ENCODE measurements at places on chromosomes 2 and 18.

DNA sequence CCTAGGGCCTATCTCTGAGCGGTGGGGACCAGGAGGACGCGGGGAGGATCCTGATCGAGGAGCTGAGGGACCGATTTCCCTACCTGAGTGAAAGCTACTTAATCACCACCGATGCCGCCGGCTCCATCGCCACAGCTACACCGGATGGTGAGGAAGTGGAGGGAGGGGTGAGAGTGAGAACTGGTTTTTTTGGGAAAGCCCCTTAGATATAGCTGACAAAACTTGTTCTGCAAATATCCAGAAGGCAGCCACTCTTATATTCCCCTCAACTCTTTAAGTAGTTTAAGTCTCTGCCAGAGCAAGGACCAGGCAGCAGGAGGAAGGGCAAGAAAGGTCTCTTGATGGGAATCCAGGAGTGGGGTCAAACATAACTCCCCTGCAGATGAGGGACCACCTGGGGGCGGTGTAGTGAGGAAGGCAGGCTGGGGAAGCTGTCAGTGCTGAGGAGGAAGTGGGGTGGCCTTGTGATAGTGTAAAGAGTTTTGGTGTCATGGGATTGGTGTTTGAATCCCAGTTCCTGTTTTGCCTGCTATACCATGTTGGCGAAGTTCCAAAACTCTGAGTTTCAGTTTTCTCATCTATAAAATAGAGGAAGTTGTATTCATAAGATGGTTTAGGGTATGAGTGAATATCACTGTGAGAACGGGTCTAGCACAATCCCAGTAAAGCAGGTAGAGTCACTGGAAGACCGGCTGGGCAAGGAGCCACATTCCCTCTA lies 3.4 kb downstream of the NAGK start:
- no peak for DNase-seq

GRCh38 chr2:212713681-212714080 lies 175.1 kb upstream of the ERBB4 start:
- DNase-seq = no peak

DNA sequence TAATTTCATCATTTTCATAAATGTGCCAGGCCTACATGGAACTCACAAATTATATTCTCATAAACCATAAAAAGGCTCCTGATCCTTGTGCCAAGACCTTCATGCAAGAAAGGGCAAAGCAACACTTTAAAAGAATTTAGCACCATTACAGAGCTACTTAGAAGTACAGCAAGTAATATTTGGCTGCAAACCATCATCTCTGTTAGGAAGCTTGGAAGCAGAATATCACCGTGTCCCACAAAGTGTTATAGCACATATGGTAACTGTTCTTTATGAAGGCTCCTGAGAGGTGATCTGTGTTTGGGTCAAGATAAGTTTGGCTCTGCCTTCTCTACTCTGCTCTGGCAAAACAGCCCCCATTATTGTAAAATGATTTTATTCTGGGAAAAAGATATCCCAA lies 59.7 kb upstream of the KCNJ3 start:
- DNase-seq = no peak

DNA sequence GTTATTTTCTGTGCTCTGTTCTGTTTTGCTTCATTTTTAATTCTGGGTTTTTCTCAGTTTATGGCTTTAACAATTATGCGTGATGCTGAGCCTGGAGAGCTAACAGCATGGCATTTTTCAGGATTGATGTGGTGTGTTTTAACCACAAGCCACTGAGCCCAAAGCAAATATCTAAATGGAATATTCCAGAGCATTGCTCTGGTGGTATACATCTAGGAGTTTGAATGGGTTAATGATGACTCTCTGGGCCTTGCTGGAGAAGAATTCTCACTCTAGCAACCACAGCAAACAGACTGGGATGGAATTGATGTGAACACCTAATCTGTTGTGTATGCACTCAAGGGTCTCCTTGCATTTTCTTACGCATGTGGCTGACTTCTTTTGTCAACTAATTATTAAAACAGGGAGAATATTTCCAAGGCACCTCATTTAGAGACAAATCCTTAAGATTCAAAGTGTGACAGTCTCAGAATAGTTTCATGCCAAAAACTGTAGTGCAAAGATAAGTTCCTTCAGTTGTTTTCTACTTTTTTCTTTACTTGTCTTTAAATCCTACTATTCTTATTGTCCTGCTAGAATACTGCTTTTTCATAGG lies 164.0 kb downstream of the DTNA start:
- DNase-seq = no peak

GRCh38 chr2:187815113-187815512 lies 260.9 kb upstream of the TFPI start:
- no peak for DNase-seq

DNA sequence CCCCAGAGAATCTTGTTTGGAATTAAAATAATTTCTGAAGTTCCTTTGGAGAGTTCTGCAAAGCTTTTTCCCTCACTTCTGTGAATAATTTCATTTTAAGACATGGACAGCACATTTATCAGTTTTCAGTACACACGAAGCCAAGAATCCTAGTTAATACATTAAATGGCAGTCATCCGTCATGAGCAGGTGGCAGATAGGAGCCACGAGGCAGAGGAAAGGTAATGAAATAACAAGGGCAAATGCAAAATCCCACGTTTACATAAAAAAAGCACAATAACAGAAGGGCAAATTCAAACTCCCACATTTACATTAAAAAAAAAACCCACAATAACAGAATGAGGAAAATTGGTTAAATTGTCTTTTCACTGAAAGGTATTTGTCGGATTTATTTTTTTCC lies 25.9 kb upstream of the SNTG2 start:
- DNase-seq = no peak

- DNase-seq = no peak
These were observed 23.4 kb upstream of the CHRNA1 start for GRCh38 chr2:174787487-174788205.

DNA sequence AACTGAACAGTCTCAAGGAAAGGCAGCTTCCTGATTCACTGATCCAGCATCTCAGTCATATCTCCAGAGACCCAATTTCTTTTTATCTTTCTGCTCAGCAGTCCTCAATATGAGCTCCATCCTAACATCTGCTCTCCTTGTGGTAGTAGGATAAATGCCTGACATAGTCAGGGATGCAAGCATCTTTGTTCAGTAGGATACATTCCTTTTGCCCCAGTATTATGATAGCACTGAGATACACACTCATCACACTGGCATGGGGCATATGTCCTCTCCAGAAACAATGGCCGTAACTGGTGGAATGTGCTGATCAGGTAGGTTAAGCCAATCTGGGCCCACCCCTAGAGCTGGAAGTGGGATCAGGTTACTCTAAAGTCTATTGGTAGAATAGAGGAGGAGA lies 207.2 kb downstream of the ETAA1 start:
- no peak for DNase-seq

DNA sequence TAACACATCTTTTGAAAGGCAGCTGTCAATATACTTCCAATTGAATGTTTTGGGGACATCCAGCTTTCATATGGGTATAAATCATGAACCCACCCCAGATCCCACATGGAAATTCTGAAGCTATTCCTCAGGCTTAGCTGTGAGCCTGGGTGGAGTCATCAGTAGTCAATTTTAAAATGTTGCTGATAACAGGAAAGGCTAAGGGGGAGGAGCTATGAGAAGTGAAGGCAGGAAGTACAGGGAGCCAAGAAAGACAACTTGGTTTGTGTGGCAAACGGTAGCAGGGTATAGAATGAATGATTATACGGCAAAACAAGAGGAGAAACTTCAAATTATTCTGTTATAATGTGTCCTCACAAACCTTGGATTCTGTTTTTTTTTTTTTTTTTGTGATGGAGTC lies 108.6 kb downstream of the QPCT start:
- DNase-seq = no peak

GRCh38 chr18:68642003-68642402 lies 72.9 kb downstream of the TMX3 start:
- no peak for DNase-seq

All from stimulated activated CD8-positive, alpha-beta memory T cell treated with anti-CD3 and anti-CD28 coated beads, Interleukin-4, amount 100 ng/mL, for 1 hour (primary cell).